T follicular helper cell (primary cell): ENCODE measurements at places on chromosomes 16 and 17.

DNA sequence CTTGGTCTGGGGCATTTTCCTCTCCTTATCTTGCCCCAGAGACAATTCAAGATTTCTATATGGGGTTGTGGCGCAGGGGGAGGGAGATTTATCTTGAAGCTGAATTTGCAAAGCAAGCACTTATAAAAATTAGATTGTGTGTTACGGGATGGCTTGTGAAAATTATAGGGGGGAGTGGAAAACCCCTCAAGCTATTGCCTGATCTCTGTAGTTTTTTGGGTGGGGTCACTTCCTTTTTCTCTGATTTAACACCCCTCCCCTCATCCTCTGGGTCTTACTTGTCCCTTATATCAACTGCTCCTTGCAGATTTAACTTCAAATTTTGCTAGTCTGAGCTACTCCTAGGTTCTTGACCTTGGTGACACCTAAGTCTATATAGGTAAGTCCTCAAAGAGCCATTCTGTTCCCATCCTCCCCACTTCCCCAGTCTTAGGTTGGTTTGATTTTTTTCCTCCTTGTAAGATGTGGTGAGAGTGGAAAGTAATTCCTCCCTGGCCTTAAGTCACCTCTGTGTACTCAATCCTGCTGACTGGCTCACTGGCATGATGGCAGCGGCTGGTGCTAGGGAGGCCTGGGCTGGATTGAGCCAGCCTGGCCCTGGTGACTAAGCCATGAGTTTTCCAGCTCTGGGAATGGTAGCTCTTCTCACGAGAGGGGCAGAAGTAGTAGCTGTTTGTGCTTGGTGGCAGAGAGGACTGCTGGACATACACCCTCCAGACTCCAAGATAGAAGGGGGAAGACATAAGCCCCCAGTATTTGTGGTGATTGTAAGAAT is 2.3 kb downstream of the ARL4D start:
- DNase-seq, result no peak

DNA sequence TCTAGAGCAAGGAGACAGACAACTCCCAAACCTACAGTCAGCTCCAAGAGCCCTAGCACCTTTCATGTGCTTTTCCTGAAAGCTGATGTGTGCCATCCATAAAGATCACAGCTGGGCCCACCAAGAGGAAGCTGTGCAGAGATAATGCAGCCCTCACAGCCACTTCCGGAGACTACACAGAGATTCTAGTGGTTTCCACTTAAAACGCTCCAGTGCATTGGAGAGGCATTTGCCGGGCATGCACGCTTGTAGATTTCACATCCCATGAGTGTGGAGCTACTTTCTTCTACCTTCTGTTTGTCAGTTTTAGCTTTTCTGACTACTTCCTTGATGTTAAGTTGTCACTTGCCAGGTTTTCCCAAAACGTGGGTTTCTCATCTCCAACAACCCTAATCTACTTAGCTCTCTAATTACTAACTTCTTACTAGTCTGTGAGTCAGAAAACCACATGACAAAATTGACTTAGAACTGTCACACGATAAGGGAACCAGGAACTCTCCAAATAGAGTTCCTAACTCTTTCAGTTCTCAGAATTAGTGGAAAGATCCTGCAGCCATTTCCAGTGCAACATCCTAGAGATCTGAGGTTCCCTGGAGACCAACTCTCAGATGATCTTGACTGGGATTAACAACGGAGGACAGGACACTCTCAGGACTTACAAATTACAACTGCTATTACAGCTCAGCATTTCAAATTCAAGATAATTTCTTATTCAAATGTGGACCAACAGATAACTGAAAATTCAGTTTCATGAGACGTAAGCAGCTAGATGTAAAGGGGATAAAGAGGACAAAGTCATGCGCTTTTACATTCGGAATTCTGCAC is 28.6 kb downstream of the PMP22 start:
- no peak for DNase-seq

DNA sequence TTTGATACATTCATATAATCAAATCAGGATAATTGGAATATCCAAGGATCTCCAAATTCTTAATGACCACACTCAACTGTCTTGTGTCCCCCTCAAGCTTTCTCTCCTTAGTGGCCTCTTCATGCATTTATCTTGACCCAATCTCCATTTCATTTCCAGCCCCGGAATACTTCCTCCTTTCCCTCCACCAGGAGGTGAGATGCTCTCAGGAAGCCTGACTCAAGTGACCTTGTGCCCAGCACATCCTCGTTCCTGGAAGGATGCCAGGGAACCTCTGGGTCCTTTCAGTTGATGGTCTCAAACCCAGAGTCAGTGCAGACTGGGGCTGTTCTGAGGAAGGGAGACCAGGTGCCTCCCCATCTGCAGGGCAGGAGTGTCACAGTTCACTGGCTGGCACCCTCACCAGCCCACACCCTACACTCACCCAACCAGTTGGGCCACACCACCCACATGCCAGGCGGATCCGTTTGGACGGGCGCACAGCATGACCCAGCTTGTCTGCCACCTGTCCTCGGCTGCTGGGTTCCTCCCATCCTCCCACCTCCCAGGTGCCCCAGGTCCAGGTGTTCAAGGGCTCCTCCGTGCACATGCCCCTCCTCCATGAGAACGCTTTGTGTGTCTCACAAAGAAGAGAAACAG is 14.0 kb upstream of the EMP2 start:
- DNase-seq, result no peak

DNA sequence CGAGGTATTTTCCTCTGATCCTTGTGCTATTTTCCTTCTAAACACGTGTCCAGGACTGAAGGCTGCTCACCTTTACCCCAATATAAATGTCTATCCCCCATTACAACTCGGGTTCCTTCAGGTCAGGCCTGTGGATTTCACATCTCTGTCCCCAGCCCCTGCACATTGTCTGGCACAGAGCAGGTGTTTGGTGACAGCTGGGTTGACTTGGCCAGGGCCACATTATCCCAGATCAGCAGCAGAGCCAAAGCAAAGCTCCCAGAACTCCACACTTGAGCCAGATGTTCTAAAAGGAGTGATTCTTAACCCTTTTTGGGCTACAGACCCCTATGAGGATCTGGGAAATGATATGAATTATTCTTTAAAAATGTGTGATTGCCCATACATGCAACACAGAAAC is 18.0 kb upstream of the SPATA32 start:
- no peak for DNase-seq

DNA sequence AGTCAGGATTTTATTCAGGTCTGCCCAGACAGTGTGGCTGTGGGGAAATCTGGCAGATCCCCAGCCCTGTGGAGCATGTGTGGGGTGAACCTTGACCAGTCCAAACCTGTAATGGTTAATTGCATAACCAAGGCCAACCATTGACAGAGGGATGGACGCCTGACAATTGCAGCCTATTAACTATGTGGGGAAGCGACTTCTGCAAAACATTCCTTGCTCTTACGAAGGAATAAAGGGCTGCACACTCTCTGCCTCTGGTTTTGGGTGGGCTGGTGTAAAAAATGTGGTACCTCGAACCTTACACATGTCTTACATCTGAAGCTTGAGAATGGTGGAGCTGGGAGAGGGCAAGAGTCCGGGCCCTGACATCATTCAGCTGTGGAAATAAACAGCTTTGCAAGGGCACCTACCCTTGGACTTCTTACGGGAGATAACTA is 35.8 kb downstream of the MAF start:
- no peak for DNase-seq

DNA sequence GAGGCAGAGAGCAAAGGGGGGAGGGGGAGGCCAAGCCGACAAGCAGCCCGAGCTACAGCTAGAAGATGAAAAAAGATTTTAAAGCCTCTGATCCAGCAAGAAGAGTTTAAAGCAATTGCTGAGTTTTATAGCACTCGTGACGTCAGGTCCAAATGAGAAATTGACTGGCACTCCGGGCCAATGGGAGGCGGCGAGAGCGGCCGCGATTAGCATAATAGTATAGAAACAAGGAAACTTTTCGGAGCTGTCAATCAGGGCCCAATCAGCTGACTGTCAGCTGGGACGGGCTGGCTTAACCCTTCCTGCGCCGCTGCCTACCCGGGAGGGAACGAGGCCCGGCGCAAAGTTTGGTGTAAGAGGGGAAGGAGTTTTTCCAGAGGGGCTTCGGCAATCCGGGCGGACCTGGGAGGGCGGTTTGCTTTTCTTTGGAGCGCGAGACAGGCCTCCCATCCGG is at the start of gene MAF:
TSS of gene MAF (minus strand) at position 100 of the 454 bp plus-strand sequence. CDS start 835 bp downstream, outside the sequence.
- peak; percentile 93 for DNase-seq

- no peak for DNase-seq
Measured at GRCh38 chr17:43570518-43570928, 24.4 kb upstream of the ETV4 start.

- DNase-seq, result no peak
Measured at GRCh38 chr17:78924481-78925151, 571 bp downstream of the TIMP2 start.

DNA sequence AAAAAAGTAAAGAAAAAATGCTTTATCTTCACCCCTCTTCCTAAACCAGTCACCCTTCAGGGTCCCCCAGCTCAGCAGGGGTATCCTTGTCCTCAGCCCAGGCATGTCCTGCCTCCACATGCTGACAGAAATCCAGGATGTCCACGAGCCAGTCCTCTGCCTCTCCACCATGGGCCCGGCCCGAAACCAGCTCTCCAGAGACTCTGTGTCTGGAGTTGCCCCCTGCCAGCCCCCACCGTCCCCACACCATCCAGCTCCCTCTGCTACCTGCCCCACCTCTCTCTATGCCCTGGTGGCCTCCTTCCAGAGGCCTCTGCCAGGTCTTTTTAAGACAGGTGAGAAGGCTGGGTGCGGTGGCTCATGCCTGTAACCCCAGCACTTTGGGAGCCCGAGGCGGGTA is 66.4 kb upstream of the PLCG2 start:
- DNase-seq, result no peak

DNA sequence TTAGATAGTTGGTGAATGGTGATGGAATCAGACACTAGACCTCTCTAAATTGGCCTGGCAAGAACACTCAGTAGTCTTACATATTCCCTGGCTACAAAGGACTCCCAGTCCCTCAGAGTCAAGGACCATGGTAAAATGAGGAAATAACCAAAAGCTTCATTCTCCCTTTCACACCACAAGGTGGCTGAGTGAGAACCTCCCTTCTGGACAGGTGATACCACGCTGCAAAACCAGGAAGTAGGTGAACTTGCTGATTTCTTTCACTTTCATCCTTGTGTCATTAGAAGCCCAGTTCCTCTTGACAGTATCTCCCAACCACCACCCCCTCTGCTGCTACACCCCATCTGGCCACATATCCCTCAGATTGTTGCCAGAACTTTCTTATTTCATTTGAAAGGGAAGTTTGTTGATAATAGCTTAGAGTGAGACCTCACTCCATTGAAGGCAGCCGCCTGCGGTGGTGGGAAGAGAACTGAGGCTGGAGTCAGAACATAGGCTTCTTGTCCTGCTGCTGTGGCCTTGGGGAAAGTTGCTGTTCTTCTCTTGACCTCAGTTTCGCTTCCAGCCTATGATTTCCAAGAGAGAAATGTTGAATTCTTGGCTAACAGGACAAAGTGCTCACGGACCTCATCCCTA is 290.6 kb upstream of the CCL2 start:
- DNase-seq, result no peak

GRCh38 chr17:70646673-70647072 is 477.3 kb downstream of the KCNJ2 start:
- no peak for DNase-seq

GRCh38 chr16:67959536-67960329 is 8.7 kb downstream of the SLC12A4 start:
- DNase-seq, result no peak

GRCh38 chr17:77457572-77458201 is 316.9 kb downstream of the SEC14L1 start:
- no peak for DNase-seq

DNA sequence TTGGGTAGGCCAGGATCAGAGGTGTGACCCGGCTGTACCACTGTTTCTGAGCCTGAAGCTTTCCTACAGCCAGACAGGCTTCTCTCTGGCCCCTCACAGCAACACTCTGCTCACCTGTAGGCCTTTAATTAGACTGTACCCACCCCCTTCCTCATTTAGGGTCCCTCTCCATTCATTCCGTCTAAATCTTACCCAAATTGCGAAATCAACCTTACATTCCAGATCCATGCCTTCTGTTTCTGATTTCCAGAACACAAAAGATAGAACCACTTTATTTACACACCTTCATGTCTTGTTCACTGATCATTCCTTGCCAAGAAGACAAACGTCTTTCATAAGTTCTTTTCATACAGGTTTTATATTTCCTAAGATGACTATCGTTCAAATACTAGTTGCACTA is 160.8 kb downstream of the ZNF18 start:
- DNase-seq, result no peak

DNA sequence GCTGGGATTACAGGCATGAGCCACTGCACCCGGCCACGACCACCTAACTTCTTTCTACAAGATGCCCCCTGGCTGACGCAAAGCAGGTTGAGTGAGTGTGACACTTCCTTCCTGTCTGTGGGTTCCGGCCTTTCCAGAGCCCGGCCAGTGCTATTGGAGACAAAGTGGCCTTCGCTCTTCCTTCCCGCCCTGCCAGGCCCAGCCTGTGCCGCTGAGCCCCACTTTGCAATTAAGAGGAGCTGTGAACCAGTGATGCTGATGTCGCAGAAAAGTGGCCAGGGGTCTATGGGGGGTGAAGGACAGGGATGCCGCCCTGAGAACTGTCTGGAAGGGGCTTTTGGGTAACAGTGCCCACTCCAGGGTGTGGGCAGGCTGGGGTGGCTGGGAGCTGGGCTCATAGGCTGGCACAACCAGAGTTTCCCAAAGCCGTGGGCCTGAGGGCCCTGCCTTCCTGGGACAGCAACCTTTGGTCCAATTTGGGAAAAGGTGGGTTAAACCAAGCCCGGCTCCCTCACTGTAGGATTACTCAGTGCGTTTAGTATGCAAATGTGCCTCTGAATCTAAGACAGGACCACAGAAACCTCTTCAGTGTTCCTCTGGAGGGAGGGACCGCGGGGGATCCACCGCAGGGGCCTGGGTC is 174.9 kb downstream of the SEC14L1 start:
- no peak for DNase-seq

GRCh38 chr17:59684967-59685366 is 22.3 kb downstream of the PTRH2 start:
- DNase-seq, result no peak

DNA sequence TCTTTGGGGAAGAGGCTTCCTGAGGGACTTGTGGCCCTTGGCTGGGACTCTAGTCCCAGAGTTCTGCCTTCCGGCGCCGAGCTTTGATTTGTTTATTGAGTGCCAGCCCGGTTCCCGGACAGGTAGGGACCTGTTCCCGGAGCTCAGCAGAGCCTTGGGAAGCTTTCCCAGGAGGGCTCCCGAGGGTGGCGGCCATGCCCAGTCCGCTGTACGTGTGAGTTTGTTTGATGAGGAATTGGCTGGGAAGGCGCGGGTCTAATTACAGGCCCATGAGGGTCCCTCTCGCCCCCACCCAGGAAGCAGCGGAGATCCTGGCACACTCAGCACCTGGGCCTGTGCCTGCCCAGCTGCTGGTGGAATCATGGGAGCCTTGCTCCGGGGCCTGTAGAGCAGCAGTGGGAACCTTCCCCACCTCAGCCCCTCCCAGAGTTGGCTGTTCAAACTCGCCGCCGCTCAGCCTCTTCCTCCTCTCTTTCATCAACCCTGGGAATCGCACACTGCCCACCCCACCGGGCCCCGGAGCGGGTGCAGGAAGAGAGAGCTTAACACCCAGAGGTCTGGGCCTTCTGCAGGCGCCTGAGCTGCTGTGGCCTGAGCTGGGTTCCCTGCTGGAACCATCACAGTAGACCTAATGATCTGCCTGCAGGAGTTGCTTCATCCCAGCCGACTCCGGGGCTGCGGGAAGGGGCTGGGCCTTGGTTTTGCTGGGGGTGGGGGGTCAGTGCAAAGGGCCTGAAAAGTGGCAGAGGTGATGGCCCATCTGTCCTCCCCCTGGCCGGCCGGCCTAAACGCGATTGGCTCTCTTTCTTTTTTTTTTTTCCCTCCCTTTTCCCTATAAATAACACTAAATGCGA is 313.7 kb downstream of the SEC14L1 start:
- no peak for DNase-seq
